A549 (cell line): ENCODE measurements at places on chromosomes 2 and 18.

GRCh38 chr2:108263401-108263800 lies 23.6 kb downstream of the SULT1C3 start:
- no peak for DNase-seq

GRCh38 chr18:71760541-71760940 lies 783.6 kb downstream of the CBLN2 start:
- DNase-seq = no peak

- no peak for DNase-seq
These were observed 250.0 kb downstream of the TCF4 start for GRCh38 chr18:55337908-55338521.

GRCh38 chr18:42281851-42282250 lies 326.8 kb downstream of the PIK3C3 start:
- DNase-seq = no peak

DNA sequence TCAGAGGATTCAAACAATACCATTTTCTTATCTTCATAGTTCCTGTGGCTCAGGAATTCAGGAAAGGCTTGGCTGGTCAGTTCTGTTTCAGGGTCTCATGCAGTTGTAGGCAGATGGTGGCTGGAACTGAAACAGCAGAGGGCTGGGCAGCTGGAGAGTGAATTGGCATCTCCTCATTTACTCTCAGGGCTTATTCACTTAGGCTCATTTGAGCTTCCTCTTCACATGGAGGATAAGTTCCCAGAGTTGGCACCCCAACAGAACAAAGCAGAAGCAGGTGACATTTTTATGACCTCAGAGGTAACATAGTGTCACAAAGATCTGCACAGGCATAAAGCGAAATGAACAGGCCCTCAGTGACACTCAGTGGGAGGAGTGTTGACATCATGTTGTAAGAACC lies 66.1 kb downstream of the RBBP8 start:
- no peak for DNase-seq

GRCh38 chr2:177817300-177817699 lies 255.3 kb downstream of the PDE11A start:
- DNase-seq = no peak

- DNase-seq = no peak
These were observed 64.7 kb upstream of the GLI2 start for GRCh38 chr2:120670771-120671480.

DNA sequence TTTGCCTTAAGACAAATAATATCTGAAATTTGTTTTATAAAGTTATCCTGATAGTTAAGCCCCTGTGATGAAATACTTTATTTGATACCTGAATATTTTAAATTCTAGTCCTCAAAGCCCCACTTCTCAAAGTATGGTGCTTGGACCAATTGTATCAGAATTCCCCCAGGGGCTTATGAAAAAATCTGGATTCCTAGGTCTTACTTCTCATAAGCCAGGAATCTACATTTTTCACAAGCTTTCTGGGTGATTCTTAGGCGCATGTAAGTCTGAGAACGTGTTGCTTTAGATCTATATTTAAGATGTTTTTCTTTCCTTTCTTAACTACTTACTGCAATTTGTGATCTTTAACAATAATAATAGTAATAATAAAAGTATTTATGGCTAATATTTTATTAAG lies 53.1 kb downstream of the MYO1B start:
- no peak for DNase-seq
